Astrocyte (in vitro differentiated cells and primary cell): ENCODE measurements at places on chromosomes 16 and 17.

DNA sequence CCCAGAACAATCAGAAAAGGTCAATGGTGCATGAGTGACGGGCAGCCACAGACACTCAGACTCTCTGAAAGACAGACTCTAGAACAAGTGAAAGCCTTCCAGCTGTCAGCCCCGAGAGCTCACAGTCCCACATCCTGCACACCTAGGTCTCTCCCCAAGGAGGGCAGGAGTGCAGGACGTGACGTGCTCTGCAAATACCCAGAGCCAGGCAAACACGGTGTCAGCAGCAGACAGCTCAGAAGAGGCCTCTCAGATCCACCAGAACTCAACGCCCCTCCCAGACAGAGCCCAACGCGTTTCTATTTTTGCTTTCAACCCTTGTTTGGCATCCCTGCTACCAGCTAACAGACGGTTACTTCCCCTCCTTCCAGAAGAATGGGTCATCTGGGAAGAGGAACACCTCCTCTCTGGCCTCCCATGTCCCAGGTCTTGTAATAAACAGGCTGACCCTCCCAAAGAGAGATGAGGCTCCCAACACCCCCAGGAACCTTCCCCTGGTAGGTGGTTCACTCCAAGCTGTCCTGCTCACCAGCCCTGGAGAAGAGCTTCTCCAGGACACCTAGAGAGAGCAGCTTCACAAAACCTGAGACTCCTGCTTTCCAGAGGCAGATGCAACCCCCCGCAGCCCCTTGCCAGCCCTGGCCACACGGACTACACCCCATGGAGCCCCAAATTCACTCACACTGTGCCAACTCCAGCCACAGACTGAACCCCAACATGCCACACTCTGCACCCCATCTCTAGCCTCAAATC is 7.6 kb downstream of the PITPNM3 start:
- no peak for DNase-seq

- DNase-seq, result peak; percentile 78
Measured at GRCh38 chr16:21156767-21157467, 1.6 kb upstream of the LDAF1 start.

DNA sequence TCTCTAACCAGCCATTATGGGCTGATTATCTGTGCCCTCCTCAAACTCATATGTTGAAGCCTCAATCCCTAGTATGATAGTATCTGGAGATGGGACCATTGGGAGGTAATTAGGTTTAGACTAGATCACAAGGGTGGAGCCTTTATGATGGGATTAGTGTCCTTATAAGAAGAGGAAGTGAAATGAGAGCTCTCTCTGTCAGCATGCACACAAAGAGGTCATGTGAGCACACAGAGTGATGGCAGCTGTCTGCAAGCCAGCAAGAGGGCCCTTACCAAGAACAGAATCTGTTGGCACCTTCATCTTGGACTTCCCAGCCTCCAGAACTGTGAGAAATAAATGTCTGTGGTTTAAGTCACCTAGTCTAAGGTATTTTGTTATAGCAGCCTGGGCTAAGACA is 101.9 kb downstream of the PCTP start:
- no peak for DNase-seq

GRCh38 chr17:7004398-7005253 is 7.8 kb upstream of the RNASEK start:
- DNase-seq, result no peak

- DNase-seq, result peak; percentile 82
Measured at GRCh38 chr16:84478172-84478947, 26.1 kb downstream of the MEAK7 start.

DNA sequence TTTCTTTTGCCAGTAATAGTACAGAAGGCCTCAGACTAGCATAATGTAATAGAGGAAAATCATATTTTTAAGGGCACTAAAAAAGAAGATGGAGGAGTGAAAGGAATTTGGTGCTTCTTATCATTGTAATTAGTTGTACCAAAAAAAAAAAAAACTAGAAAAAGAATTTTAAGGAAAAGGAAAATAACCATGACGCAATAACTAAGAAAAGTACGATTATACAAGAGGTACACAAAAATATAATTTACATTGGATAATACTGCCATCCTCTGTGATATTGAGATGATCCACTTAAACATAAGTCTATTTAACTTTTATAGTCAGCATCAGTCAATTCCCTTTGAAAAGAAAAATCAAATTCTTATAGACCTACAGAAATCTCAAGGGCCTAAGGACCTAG is 146.7 kb upstream of the IRX5 start:
- no peak for DNase-seq

DNA sequence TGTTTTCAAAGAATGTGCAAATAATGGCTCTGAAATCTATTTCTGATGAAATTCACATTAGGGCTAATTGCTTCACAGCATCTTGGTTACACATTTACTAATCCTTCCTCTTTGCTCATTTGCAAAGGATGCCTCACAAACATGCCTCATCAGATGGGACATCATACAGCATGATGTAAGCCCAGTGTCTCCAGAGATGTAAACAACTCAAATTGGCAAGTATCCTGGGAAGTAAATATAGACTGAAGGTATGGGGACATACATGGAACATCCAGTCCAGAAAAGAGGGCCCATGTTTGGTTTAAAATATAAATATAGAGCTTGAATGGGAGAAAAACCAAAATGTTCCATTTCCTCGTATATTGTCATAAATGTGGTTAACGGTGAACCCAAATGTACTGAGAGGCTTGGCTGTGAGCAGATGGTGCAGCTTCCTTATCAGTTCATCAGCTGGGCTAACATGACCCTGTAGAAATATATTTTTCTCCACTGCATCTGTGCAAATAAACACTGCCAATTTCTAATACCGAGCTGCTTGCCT is 142.9 kb upstream of the NUDT7 start:
- no peak for DNase-seq

DNA sequence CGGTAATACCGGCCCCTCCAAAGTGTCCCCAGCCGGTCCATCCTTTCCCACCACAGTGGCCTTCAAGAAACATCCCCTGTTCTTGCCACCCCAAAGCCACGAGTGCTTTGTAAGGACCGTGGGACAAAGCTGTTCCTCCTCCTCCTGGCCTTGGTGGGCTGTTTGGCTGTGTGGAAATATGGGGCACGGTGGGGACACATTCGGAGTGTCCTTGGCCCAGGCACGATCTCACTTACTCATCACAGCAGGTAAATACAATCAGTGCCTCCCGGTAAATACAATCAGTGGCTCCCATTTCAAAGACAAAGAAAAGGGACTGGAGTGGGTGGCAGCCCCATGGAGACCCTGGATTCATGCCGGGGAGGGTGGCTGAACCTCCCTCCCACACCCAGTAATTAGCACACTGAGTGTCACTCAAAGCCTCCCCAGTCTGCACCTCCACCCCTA is 10.4 kb downstream of the SCN4A start:
- DNase-seq, result no peak

GRCh38 chr16:74650966-74651567 is 15.6 kb downstream of the RFWD3 start:
- no peak for DNase-seq

DNA sequence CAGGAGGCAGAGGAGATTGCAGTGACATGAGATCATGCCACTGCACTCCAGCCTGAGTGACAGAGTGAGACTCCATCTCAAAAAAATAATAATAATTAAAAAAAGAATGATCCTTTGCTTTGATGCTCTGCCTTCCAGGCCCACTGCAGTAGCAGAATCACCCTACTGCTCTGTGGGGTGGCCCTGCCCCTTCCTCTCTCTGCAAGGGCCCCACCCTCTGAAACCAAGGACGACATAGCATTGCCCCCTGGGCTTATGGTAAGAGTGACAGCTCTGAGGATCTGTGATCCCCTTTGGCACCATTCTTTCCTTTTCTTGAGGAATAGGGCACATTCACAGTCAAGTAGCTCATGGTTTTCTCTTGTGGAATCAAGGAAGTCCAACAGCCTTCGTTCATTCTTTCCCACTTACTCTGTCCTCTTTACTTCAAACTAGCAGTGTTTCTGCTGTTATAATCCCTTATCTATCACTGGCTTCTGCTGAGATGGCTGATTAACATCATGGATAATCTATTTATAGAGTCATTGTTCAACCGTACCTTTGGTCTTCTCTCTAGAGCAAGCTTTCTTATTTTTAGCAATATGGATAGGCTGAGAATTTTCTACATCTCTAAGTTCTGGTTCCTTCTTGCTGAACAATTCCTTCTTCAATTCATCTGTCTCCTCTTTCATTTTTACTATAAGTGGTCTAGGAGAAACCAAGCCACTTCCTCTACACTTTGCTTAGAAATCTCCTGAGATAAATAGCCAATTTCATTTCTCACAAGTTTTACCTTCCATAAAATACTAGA is 14.1 kb downstream of the RAD51C start:
- DNase-seq, result peak; percentile 8

DNA sequence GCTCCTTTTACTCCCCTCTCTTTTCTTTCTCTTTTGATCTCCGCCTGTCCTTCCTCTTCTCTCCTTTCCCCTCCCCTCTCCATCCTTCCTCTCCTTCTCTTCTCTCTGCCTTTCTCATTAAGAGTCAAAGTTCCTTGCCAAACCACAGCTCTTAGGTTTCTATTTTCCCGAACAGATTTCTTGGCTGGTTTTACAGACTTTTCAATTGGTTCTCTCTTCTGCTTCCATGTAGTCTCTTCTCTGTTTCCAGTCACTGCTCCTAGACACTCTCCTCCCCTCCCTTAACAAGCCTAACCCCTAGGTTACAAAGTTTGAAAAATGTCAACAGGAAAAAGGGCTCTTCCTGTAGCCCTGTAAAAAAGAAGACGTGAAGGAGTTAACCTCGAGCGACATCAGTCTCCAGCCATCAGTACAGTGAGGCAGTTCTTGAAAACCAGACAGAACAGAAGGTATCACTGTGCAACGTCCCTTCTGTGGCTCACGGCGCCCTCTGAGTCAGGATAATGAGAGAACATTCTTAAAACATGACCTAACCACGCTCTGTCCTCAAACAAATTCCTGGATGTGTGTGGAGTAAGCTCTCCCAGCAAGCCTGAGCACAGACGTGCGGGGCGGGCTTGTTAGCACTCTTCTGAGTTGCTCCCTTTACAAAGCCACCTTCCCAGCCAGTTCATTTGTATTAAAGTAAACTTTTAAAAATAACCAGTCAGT is 11.6 kb upstream of the MARCHF10 start:
- peak; percentile 99 for DNase-seq

DNA sequence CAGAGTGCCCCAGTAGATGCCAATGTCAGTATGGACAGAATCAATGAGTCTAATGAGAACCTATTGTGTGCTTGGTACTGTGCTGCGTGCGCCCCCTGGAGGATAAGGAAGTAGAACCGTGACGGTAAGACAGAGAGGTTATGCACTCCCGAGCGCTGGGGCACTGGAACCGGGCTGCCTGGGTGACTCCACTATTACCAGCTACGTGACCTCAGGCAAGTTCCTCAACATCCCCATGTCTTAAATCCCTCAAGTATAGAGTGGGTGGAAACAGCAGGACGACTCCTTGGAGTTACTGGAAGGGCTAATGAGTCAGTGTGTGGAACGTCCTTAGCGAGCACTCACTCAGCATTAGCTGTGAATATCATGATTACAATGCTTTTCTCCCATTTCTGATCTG is 16.2 kb downstream of the CHST4 start:
- no peak for DNase-seq

- no peak for DNase-seq
Measured at GRCh38 chr17:2844416-2844815, 48.2 kb downstream of the RAP1GAP2 start.

GRCh38 chr16:5885521-5885920 is 787.9 kb upstream of the EEF2KMT start:
- peak; percentile 51 for DNase-seq

- no peak for DNase-seq
Measured at GRCh38 chr17:75731716-75732498, 10.6 kb downstream of the ITGB4 start.
